ENCODE measurements at places on chromosomes 5 and 9.

- DNase-seq = no peak
These were observed 63.9 kb downstream of the C9orf152 start for GRCh38 chr9:110143950-110144545.

- no peak for DNase-seq
These were observed 72.1 kb upstream of the STK32A start for GRCh38 chr5:147162740-147163139.

DNA sequence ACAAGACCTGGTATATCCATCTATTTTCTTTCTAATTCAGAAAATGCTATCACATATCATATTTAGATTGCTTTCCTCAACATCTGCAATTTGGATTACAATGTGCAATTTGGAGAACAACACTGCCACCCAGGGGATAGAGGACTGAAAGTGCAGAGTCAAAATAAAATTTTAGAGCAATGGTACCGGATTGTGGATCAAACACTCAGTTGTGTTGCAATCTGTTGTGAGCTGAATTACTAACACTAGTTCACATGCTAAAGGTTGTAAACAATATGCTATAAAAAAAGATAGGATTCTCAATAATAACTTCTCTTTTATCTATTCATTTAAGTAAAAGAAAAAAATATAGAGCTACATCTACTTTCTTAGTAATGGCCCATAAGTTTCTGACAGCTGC is 11.9 kb upstream of the SRFBP1 start:
- no peak for DNase-seq

GRCh38 chr5:14928661-14929060 is 57.1 kb upstream of the ANKH start:
- no peak for DNase-seq

DNA sequence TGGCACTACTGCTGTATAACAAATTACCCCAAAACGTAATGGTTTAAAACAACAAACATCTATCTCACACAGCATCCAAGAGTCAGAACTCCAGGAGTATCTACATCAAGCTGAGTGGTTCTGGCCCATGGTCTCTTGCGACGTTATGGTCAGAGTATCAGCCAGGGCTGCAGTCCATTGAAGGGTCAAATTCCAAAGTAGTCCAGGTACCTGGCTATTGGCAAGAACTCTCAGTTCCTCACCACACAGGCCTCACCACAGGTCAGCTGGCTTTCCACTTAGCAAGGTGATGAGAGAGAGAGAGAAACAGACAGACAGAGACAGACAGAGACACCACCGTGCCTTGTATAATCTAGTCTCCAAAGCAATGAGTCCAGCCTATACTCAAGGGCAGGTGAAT is 22.6 kb downstream of the EPB41L4A start:
- no peak for DNase-seq

DNA sequence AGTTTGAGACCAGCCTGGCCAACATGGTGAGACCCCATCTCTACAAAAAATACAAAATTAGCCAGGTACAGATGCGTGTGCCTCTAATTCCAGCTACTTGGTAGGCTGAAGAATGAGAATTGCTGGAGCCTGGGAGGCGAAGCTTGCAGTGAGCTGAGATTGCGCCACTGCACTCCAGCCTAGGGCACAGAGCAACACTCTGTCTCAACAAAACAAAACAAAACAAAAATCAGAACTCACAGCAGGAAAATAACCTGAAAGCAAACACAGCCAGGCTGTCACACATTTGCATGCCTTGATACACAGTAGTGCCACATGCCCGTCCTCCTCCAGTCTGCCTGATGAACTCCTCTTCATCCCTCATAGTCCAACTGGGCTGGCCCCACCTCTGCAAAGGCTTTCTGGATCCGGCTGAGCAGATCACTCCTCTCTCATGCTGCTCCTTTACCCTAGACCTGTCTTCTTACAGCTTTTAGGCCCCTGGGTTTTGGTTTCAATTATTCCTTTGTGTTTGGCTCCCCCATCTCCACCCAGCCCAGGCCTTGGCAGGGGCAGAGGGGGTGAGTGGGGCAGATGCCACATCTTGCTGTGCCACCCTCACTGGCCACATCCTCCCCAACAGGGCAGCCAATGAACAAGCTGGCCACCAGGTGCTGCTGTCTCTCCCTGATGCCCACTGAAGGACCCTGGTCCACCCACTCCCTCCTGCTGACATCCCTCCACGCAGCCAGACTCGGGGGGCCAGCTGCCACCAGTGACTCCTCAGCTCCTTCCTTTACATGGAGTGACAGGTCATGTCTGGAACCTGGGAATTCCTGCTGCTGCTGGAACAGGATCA is 62.0 kb upstream of the GGTA1 start:
- DNase-seq = no peak
